ENCODE measurements at places on chromosomes 2 and 18.

DNA sequence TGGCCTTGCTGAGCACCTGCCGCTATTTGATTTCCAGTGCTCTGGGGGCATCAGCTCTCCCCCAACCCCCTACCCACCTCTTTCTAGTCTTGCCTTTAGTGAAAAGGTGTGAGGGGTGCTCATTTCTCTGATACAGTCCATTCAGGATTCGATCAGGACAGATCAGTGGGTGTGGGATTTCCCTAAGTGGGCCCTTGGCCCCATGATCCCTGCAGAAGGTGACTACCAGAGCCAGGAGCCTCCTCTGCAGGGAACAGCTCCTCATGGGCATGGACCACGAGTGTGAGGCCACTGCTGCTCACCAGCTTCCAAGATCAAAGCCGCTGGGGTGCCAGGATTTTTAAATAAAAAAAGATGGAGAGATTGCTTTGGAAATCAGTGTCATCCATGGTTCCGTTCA is 835.2 kb upstream of the ID2 start:
- DNase-seq = no peak

DNA sequence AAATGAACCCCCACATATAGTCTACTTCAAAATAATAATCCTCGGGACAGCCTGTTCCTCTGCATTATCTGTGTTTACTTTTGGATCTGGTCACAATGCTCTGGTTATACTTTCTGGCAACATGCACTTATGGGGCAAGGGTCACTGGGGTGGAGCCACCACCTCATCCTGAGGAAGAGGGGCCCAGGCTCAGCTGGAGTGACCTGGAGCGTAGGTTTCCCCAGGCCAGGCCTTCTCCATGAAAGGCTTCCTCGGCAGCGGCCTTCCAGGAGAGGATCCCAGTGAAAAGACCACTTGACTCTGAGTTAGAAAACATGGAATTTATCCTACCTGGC is 237.4 kb downstream of the SETBP1 start:
- DNase-seq = no peak

DNA sequence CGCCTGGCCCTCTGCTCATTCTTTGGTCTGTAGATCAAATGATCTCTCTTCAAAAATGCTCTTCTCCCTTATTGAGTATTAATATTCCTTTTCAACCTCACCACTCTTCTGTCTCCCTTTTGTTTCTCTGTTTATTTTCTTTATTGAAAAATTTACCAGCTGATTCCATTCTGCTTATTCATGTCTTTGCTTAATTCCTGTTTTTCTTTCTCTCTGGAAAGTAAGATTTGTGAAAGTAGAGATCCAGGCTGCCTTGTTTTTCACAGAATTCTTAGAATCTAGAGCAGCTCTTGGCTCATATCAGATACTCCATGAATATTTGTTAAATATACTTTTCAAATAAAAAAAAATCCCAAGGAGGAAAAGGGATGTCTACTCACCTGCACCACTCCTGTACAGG is 157.0 kb downstream of the DOCK10 start:
- DNase-seq = no peak

- no peak for DNase-seq
Measured at GRCh38 chr2:120952318-120952717, 216.7 kb downstream of the GLI2 start.

DNA sequence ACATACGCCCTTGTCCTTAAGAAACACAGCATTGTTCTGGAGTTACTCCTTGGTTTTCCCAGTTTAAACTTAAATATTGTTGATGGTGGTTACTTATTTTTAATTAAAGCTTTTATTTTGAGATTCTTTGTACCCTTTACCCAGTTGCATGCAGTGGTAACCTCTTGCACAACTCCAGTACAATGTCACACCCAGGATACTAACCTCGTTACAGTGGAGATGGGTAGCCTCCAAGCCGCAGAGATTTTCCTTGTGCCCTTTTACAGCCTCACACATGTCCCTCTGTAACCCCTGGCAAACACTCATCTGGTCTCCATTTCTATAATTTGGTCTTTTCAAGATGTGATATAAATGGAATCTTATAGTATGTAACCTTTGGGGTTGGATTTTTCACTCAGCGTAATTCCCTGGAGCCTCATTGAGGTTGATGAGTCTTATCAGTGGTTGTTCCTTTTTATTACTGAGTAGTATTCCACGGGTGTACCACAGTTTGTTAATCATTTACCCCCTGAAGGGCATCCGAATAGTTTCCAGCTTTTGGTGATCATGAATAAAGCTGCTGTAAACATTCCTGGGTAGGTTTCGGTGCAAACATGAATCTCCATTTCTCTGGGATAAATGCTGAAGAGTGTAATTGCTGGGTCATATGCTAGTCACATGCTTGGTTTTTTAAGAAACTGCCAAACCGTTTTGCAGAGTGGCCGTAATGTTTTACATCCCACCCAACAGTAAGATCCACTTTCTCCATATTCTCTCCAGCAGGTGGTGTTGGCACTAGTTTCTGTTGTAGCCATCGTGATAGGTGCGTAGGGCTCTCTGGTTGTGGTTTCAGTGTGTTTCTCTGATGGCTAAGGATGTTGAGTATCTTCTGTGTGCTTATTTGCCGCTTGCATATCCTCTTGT is 68.6 kb downstream of the DGKD start:
- no peak for DNase-seq

All from bronchial epithelial cell (primary cell).